PC-3 (cell line): ENCODE measurements at places on chromosomes 2 and 18. TPM values are rescaled to one million over a fixed set of nuclear protein-coding genes. Genes with fewer than 3 reads are reported as not detected.
A peak's percentile ranks its signal among the peaks of the same experiment; 100 is the strongest.

- peak; percentile 54 for DNase-seq
- H3K36me3 ChIP-seq, result peaks cover 74% of the 10 kb centered on the region
- H3K4me3 ChIP-seq, result no peak overlapping the region
- H3K4me1 ChIP-seq, result 0 out of 2 replicates have a peak, but pooled peaks cover 3% of the 10 kb centered on the region
- no peak overlapping the region for H3K27ac ChIP-seq
These were observed 68.3 kb downstream of the RIF1 start for GRCh38 chr2:151478011-151478410.

GRCh38 chr2:190407662-190408537 is at the start of gene MFSD6:
MFSD6 (plus strand) TSS chr2:190408355; CDS start chr2:190436030, 27,675 bp downstream.
- H3K27me3 ChIP-seq, result no peaks in the 10 kb centered on the region
- 0 out of 2 replicates have a peak within 1 kb of the TSS, but pooled peaks have one; percentile 7 for H3K27ac ChIP-seq
- H3K36me3 ChIP-seq, result no peaks in the 10 kb centered on the region

DNA sequence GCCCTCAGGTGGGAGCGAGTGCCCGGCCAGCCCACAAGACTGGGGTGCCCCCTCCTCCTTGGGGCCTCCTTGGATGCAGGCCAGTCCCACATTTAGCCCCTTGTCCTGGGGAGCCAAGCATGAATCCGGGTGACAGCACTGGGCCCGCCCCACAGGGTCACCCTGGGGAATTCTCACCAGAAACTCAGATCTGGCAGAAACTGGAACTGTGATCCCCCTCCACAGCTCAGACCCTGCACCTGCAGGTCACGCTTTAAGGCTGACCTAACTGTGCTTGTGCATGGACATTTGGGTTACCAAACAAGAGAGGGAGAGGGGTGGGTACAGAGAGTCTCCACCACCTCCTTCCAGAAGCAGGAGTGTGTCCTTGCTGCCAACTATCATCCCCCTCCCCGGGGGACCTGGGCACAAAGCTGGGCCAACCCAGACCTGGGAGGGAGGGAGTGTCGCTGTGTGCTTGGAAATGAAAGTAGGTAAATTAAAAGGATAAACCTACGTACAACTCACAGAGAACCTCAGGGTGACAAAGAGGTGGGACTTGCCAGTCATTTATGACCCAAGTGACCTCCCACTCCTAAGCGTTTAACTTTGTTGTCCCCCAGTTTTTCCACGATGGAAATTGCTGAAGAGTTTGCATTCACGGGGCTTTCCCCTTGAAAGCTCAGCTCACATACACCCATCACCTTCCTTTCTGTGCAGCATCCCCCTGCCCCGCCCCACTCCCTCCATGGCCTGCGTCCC is 9.1 kb downstream of the ITM2C start:
- H3K4me1 ChIP-seq, result no peaks in the 10 kb centered on the region
- DNase-seq, result no peak
- no peak overlapping the region for H3K4me3 ChIP-seq
- no peaks in the 10 kb centered on the region for H3K27me3 ChIP-seq

DNA sequence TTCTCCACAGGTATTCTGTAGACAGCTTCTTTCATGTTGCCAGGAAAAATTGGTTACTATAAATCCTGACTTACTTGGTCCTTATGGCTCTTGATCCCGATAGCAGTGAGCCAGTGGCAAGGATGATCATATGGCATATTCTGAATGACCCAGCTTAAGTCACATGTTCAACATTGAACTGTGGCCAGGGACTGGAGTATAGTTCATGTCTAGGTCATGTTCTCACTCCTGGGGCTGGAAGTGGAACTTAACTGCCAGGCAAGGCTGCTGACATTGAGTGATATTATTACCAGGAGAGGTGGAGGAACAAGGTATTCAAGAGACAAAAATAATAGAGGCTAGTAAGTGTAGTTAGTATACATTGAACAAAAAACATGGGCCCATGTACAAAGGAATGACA is 26.2 kb downstream of the R3HDM1 start:
- no peak for DNase-seq
- no peaks in the 10 kb centered on the region for H3K4me1 ChIP-seq
- H3K36me3 ChIP-seq, result no peaks in the 10 kb centered on the region; the same call in 1 of the 2 replicates
- H3K27me3 ChIP-seq, result no peaks in the 10 kb centered on the region

DNA sequence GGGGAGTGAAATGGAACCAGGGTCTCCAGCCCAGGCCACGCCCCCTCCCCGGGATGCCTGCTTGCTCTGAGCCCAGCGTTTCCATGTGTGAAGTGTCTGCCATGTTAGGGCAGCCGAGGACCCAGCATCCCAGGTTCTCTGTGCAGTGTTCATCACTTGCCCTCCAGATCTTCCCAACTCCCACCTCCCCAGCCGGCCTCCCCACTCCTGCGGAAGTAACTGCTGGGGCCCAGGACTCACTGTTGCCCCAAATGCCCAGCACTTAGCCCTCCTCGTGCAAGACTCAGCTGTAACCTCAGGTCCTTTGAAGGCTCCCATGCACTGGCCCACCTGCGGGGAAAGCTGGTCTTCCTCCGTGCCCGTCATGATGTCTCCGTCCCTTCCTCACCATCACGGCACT is 9.7 kb upstream of the PXDN start:
- DNase-seq, result no peak
- H3K27ac ChIP-seq, result no peak overlapping the region
- no peak overlapping the region for H3K4me3 ChIP-seq
- no peaks in the 10 kb centered on the region for H3K27me3 ChIP-seq
- peaks cover 4% of the 10 kb centered on the region for H3K4me1 ChIP-seq
- no peaks in the 10 kb centered on the region for H3K36me3 ChIP-seq

- H3K27me3 ChIP-seq, result no peaks in the 10 kb centered on the region
- H3K27ac ChIP-seq, result no peak overlapping the region
- H3K4me3 ChIP-seq, result no peak overlapping the region
These were observed 123.3 kb downstream of the PRKCE start for GRCh38 chr2:45774688-45775244.

GRCh38 chr2:129255610-129256313 is 723.7 kb upstream of the RAB6C start:
- no peaks in the 10 kb centered on the region for H3K4me1 ChIP-seq
- H3K36me3 ChIP-seq, result peaks cover 2% of the 10 kb centered on the region; the same call in 1 of the 2 replicates

DNA sequence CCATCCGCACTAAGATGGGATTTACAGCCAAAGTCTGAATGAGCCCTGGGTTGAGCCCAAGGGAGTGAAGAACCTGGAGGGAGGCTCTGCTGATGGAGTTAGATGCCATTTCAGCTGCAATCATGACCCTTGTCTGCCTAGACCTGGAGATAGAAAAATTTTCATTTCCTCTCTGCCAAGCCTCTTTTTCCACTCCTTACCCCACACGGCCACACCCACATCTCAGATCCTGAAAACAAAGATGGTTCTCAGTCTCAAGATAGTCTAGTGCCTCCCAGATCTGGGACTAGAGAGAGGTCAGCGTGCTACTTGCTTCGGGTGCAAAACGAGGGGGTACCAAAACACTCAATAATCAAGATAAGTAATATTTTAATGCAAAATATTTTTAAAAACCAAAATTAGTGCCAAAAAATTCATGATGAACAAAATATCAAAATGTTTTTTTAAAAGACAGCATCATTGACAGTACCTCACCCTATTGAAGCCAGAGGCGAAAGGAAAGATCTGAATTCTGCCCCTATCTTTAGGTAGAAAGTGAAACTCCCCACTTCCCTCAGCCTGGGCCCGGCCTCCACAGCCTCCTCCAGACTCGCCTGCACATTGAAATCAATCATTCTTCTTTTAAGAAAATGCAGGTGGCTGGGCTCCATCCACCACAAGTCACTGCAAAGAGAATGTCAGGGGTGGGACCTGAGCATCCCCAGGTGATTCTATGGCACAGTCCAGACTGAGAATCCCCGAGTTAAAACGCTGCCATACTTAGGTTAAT is 57.8 kb upstream of the GPR45 start:
- no peak for DNase-seq
- no peaks in the 10 kb centered on the region for H3K36me3 ChIP-seq
- H3K4me1 ChIP-seq, result peaks cover 7% of the 10 kb centered on the region; the same call in 1 of the 2 replicates
- H3K4me3 ChIP-seq, result no peak overlapping the region
- H3K27ac ChIP-seq, result no peak overlapping the region
- H3K27me3 ChIP-seq, result peaks cover 56% of the 10 kb centered on the region

DNA sequence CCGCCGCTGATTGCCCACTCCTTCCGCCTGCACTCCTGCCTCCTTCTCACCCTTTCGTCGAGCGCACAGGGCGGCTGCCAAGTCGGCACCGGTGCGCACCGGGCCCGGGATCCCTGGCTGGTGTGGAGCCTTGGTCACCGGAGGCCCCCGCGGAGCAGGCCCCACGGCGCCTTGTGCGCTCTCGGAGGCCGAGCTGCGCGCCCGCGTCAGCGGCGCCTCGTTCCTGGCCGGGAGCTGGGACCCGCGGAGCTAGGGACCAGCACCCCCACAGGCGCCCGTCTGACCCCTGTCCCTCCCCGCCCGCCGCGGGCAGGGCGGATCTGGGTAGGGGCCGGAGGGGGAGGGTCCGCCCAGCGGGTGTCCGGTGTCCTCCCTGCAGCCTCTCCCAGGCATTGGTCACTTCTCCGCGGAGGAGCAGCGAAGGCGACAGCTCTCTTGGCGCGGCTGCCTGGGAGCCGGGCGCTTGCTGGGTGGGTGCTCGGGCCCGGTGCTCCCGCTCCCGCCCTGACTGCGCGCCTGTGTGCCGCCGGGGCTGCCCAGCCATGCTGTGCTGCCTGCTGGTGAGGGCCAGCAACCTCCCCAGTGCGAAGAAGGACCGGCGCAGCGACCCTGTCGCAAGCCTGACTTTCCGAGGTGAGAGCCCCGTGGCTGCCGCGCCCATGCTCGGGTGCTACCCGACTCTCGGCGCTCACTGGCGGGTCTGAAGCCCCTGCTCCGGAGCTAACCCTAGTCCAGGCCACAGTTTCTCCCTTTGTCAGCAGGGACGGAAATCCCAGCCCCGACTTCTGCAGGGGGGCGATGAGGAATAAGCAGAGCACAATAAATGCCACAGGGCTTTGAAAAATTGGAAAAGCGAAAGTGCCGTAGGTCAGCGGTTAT is 13.2 kb downstream of the DYSF start:
- no peaks in the 10 kb centered on the region for H3K36me3 ChIP-seq
- H3K27me3 ChIP-seq, result no peaks in the 10 kb centered on the region
- no peak overlapping the region for H3K27ac ChIP-seq
- H3K4me3 ChIP-seq, result peak overlapping the region; percentile 91
- peak; percentile 64 for DNase-seq

GRCh38 chr2:65045651-65046050 is 10.6 kb upstream of the CEP68 start:
- H3K27me3 ChIP-seq, result no peaks in the 10 kb centered on the region
- H3K27ac ChIP-seq, result no peak overlapping the region
- H3K36me3 ChIP-seq, result peaks cover 10% of the 10 kb centered on the region; the same call in 1 of the 2 replicates
- no peak overlapping the region for H3K4me3 ChIP-seq
- DNase-seq, result no peak
- H3K4me1 ChIP-seq, result no peaks in the 10 kb centered on the region

DNA sequence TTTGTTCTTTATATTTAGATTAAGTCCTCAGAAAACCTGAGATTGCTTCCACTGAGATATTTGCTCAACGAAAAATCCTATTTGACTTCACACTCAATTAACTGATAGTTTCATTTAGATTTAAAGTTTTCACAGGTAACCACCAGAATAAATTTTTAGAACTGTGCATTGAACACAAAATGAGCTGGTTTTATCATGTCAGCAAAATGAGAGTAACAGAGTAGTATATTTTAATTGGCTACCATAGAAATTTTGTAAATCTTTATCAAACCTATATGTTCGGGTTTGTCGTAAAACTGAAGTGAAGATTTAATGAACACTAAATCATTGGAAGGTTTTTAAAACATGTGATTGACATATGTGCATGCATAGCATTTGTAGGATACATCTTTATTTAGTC is 32.7 kb upstream of the MFF start:
- H3K27ac ChIP-seq, result no peak overlapping the region
- no peaks in the 10 kb centered on the region for H3K27me3 ChIP-seq
- H3K4me3 ChIP-seq, result no peak overlapping the region
- H3K36me3 ChIP-seq, result no peaks in the 10 kb centered on the region
- H3K4me1 ChIP-seq, result no peaks in the 10 kb centered on the region

- H3K4me1 ChIP-seq, result peaks cover 3% of the 10 kb centered on the region; the same call in 1 of the 2 replicates
- no peaks in the 10 kb centered on the region for H3K36me3 ChIP-seq
- H3K4me3 ChIP-seq, result no peak overlapping the region
These were observed 11.0 kb downstream of the RAB11FIP5 start for GRCh38 chr2:73101626-73102256.

GRCh38 chr2:113124984-113125855 is 2.2 kb upstream of the IL1RN start:
- peak overlapping the region; percentile 16 for H3K27ac ChIP-seq
- H3K27me3 ChIP-seq, result no peaks in the 10 kb centered on the region
- H3K36me3 ChIP-seq, result no peaks in the 10 kb centered on the region

DNA sequence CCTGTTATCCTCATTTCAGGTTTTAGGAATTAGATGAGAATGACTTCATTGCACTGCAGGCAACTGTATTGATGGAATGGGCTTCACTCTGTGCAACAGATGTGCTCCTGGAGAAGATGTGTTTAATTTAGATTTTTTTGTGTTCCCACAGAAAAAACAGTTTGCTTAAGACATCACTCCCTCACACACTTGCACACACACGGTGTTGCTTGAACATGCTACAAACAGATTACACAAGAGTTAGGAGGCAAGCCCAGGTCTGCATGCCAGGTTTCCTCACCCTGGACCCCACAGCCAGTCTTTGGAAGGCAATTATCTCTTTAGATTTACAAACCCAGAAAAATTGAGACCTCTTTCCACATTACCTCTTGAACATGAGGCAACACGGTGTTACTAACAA is 93.7 kb upstream of the KLHL29 start:
- H3K27ac ChIP-seq, result no peak overlapping the region
- no peak for DNase-seq
- no peak overlapping the region for H3K4me3 ChIP-seq
- H3K4me1 ChIP-seq, result no peaks in the 10 kb centered on the region

DNA sequence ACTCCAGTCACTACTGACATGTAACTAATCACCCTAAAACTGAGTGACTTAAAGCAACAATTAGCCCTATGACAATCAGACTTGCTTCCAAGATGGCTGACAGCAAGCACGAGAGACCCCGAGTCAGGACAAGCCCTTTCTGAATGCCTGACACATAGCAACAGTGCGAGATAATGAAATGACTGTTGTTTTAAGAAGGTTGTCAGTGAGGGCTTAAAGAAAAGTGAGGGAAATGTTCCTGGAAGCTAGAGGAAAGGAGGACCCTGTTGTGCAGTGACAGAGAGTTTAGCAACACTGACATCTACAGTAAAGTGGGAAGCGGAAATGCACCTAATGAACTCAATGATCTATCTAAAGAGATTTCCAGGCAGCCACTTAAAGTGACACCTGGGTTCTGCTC is 163.1 kb downstream of the STK39 start:
- H3K27me3 ChIP-seq, result no peaks in the 10 kb centered on the region
- no peaks in the 10 kb centered on the region for H3K4me1 ChIP-seq
- H3K36me3 ChIP-seq, result 0 out of 2 replicates have a peak, but pooled peaks cover 2% of the 10 kb centered on the region
- no peak overlapping the region for H3K27ac ChIP-seq

The LYG1 gene
- total RNA-seq, result 0.58 and 1.5 TPM in 2 replicates

The RAB6C gene
- total RNA-seq, result 0.04 TPM in 1 of 2 replicates, not detected in the other

The IL36A gene
- total RNA-seq, result not detected in 2 replicates

The POU3F3 gene
- not detected in 2 replicates for total RNA-seq

The ABCB11 gene
- 0.11 and 0.29 TPM in 2 replicates for total RNA-seq

The HOXD13 gene
- 0.36 and 0.46 TPM in 2 replicates for total RNA-seq

The RGPD3 gene
- 0.04 TPM in 1 of 2 replicates, not detected in the other for total RNA-seq
